T-cell (primary cell): ENCODE measurements at places on chromosomes 3 and 15.

GRCh38 chr3:13046569-13047274 is 26.5 kb downstream of the IQSEC1 start:
- DNase-seq, result no peak

DNA sequence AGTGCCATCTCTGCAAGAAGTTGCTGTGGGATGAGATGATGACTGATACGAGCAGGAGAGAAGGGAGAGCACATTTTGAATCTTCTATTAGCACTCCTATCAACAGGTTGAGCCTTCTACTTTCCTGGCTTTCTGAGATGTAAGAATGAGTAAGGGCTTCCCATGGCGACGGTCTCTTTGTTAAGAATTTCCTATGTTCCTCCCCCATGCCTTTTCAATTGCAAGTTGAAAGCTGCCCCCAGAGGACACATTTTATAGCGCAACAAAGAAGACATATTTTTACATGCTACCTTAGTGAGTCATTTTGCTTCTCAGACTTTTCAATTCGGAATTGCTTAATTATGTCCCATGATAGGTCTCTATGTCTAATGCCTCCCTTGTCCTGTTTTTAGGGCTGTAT is 71.3 kb upstream of the LRTM1 start:
- DNase-seq, result no peak

DNA sequence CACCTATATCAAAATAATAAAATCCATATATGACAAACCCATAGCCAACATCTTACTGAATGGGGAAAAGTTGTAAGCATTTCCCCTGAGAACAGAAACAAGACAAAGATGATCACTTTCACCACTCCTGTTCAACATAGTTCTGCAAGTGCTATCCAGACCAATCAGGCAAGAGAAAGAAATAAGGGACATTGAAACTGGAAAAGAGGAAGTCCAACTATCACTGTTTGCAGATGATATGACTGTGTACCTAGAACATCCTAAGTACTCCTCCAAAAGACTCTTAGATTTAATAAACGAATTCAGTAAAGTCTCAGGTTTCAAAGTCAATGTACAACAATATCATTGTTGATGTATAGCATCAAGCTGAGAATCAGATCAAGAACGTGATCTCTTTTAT is 35.6 kb upstream of the FGF7 start:
- no peak for DNase-seq

- no peak for DNase-seq
Observed at GRCh38 chr3:65181391-65181871, 493.6 kb upstream of the ADAMTS9 start.

- DNase-seq, result no peak
Observed at GRCh38 chr3:54916732-54917131, 11.1 kb downstream of the LRTM1 start.

GRCh38 chr3:129106866-129107565 is 14.6 kb downstream of the RAB43 start:
- no peak for DNase-seq

DNA sequence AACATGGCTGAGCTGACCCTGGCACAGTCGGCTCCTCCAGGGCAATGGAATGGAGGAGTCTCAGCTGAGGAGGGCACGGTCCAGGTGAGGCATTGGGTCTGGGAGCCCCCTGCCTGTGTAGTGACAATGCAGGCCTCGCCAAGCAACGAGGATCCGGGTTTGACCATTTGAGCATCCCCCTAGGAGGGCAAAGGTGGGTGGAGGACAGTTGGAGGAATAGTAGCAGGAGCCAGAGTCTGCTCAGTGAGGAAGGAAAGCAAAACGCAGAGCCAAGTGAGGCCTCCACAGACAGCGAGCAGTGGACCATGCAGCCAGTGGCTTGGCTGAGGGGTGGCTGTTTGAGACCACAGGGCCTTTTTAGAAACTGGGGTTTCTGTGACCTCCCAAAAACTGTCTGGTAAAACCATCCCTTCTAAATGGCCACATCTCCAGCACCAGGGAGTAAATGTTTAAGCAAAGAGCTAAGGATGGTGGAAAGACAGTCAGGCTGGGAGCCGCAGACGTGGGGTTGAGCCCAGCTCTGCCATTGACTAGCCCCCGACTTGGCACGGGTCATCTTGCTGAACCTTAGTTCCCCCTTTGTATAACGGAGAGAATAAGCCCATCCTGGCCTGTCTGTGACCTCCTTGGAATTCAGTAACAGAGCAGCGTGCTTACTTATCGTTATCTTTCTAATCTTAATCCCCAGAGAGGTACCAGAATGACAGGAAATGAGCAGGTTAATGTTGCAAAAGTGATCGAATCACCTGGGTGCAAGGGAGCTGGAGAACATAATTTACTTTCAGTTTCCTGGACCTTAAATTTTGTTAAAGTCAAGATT is 46.8 kb downstream of the CMTM6 start:
- DNase-seq, result no peak

- no peak for DNase-seq
Observed at GRCh38 chr3:178058629-178059028, 477.6 kb upstream of the KCNMB2 start.

DNA sequence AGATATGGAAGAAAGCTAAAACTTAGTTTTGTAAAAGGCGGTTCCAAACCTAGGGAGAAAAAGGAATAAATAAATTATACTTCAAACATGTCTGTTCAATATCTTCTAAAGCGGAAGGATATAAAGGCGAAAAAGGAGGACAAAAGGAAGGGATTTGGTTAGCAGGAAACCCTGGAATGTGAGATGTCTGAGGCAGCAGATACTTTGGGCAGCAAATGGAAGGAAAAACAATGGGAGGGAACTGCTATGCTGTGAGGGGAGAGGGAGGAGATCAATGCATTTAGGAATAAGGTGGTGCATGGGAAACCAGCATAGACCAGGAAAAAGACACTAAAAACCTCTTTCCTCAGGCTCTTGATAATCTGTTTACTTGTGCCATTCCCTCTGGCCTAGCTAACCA is 120.8 kb downstream of the DNAH12 start:
- DNase-seq, result no peak

GRCh38 chr3:126184465-126185000 is 4.1 kb upstream of the ALDH1L1 start:
- no peak for DNase-seq

- no peak for DNase-seq
Observed at GRCh38 chr15:56989411-56989924, 71.0 kb downstream of the TCF12 start.

GRCh38 chr15:96593735-96594134 is 263.2 kb downstream of the NR2F2 start:
- DNase-seq, result no peak

GRCh38 chr3:129360171-129360611 is 68.2 kb downstream of the EFCAB12 start:
- no peak for DNase-seq

DNA sequence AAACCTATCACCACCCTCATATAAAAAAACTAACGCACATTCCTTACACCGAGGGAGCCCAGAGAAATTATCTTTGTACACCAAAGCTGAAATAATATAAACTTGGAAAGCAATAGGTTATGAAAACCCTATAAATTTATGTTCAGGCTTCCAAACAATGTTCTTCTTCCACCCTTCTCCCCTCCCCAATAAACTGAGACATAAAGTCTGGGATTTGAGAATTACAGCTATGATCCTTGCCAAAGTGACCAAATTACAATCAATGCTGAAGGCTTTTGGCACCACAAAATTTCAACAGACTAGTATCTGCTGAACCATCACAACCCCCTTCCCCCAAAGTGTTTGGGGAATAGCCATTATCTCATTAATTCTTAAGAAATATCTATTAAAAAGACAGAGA is 237.8 kb downstream of the FMN1 start:
- DNase-seq, result no peak

- DNase-seq, result peak; percentile 18
Observed at GRCh38 chr15:88401996-88402656, 65.1 kb downstream of the MRPL46 start.

GRCh38 chr3:44648564-44649229 is at the start of gene ZNF35:
ZNF35 (plus strand) TSS chr3:44648732; CDS start chr3:44651068, 2,336 bp downstream.
- DNase-seq, result no peak

DNA sequence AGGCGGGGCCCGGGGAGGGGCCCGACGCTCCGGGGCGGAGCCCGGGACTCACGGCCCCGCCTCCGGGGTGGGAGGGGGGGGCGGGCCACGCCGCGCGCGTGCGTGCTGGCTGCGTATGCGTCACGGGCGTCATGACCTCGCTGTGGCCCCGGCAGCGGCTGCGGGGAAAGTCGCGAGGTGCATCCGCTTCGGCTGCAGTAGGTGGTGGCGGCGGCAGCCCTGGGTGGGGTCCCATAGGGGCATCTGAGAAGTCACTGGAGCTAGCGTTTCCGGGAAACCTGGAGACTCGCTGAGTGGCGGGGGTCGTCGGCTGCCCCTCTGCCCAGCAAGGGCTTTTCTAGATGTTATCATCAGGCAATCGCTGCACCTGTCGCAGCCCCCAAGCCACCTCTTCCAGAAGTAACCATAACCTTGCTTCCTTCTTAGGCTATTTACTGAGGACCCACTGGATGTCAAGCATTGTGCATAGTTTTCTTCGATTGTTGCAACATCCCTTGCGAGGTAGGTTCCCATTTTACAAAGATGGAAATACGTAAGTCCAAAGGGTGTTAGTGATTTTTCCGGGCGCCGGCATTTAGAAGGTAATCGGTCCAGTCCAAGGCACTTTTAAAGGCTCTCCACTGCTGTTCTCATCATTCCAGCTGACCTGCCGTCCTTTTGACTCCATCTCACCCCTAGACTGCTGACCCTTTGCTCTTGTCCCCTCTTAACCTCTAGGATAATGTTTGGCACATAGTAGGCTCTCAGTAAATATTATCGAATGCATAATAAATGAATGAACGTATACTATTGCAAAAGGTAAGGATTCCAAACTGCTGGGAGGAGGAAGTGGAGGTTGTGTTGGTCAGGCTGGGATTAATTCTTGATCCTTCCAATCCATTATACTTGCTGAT is at the start of gene GDPGP1:
Gene GDPGP1, plus strand, starts transcription at position 114 of the 893 bp plus-strand sequence. CDS start 6,700 bp downstream, outside the sequence.
- DNase-seq, result no peak

DNA sequence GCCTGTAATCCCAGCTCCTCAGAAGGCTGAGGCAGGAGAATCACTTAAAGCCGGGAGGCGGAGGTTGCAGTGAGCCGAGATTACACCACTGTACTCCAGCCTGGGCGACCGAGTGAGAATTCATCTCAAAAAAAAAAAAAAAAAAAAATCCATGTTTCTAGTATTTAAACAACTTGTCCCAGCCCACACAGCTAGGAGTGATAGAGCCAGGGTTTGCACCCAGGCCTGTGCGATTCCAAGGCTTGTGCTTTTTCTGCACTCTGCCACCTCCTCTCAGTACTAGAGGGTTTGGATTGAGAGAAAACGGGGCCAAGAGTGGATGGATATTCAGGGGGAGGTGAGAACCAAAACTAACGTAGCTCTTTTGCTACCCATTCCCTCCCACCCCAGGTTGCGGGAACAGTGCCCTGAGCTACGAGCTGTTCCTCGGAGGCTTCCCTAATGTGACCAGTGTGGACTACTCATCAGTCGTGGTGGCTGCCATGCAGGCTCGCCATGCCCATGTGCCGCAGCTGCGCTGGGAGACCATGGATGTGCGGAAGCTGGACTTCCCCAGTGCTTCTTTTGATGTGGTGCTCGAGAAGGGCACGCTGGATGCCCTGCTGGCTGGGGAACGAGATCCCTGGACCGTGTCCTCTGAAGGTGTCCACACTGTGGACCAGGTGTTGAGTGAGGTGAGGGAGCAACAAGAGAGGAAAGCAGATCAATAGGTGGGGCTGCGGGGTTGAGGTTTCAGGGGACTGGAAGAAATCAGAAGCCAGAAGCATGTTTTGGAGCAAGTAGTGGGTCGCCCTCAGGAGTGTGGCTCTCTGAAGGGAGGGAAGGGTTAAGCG is 4.1 kb downstream of the CAMK2N2 start:
- DNase-seq, result no peak

DNA sequence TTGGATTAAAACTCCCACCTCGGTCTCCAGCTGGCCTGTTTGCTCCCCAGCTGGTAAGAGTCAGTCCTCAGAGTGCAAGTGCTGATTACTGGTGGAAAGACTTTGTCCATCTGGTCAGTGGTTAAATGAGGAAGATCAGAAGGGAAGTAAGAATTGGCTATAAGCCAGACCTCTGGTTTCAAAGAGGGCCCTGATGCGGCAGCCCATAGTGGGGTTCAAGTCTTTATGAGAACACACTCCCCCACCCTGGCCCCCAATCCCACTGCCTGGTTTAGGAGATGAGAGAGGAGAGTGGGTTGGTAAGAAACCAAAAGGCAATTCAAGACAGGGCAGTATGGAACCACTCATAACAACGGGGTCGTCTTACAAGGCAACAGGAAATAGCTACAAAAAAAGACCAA is 65.0 kb downstream of the FRMD4B start:
- DNase-seq, result no peak

- no peak for DNase-seq
Observed at GRCh38 chr3:49658711-49659110, 15.4 kb upstream of the APEH start.

DNA sequence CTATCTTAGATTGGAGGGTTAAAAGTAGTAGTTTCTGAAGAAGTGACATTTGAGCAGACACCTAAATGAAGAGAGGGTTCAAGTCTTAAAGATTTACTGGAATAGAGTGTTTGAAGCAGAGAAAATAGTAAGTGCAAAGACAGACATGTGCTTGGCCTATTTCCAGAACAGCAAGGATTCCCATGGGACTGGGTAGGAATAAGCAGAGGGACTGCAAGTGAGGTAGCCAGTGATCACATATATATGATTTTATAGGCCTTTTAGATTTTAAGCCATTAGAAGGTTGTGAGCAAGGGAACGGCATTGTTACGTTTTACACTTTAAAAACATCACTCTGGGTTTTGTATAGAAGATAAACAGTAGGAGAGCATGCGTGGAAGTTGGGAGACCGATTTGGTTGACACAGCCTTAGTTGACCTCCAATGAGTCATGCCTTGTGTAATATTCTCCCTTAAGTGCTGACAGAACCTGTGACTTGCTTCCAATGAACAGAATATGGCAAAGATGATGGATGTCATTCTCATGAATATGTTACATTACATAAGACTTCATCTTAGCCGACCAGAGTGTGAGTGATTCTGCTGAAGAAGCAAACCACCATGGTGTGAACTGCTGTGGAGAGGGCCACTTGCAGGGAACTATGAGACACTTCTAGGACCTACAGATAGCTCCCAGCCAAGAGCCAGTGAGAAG is 37.1 kb upstream of the SLC4A7 start:
- DNase-seq, result no peak

GRCh38 chr3:31142543-31142942 is 248.1 kb upstream of the GADL1 start:
- DNase-seq, result no peak

- DNase-seq, result no peak
Observed at GRCh38 chr15:70526221-70526973, 237.0 kb downstream of the UACA start.

DNA sequence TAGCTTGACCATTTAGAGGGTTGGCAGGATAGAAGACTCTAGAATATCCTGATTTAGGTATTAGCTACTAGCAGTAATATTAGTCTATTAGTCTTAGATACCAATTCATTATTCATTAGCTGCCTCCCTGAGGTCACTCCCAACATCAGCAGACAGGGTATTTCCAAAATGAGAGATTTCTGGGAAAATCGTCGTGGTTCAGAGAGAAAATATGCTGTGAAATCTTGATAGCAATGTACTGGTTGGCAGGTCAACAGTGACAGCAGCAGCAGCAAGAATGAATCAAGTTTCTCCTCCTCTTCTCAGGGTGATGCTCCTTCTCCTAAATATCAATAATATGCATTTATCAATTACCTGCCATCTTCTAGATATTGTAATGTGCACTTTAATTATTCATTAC is 41.3 kb upstream of the ROBO1 start:
- no peak for DNase-seq

GRCh38 chr3:14440531-14441239 is 38.3 kb downstream of the SLC6A6 start:
- no peak for DNase-seq
